ENCODE measurements at places on chromosomes 2 and 18.

DNA sequence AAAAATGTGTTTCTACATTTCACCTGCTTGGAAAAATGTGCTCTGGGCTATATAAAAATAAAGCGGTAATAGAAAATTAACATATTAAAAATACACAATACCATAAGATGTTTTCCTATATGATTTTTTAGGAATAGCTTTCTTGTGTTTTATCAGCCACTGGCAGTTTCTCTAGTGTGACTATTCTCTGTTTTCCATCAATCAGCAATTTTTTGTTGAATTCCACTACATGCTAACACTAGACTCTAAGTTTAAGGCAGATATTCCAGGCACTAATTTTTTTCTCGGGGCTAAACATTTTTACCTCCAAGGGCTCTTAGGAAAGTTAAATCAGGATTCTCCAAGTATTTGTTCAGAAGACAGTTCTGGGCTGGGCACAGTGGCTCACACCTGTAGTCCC lies 140.5 kb downstream of the SPHKAP start:
- no peak for DNase-seq

DNA sequence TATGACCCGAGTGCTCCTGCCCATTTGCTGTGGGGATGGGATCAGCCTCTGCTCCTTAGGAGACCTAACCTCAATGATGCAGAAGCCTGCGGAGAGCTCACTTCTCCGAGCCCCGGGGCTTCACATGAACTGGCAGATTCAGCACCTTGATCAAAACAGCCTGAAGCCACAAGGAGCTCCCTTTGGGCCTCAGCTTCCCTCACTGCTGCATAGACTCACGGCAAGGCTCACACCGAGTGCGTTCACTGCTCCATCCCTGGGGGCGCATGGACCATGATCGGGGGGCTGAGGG lies 33.0 kb downstream of the CRACDL start:
- DNase-seq: no peak

- no peak for DNase-seq
Observed at GRCh38 chr18:7579176-7579917, 12.2 kb downstream of the PTPRM start.

GRCh38 chr2:34239511-34239910 lies 640.4 kb upstream of the FAM98A start:
- DNase-seq: no peak

DNA sequence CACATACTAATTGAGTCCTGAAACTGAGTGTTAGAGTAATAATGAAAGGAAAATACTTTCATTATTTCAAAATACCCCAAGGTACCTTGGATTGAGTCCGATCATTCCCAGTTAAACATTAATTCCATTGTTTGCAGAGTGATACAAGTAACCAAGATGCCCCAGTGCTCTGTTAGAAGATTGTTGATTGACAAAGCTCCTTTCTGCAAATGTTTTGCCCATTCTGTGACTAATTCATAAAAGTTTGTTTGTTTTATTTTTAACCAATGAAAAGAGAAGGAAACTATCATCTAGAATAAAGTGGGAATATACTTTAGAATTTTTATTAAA lies 124.0 kb downstream of the GULP1 start:
- no peak for DNase-seq

DNA sequence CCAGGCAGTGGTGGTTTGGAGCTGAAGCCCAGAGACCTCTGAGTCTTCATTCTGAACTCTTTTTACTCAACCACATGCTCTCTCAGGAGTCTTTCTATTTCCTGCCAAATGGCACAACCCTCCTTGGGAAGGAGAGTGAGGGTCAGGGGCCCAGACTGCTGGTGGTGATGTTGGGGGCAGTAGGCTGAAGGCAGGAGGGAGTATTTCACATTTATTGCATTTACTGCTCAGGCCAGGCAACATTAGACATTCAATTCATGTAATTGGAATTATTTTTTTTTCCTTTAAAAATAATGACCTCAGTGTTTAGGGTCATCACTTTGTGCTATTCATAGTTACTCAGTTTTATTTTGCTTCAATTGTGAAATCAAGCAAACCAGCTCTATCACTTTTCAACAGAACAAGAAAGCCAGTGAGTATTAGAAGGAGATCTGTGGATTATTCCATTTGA lies 311.3 kb upstream of the NT5C1B start:
- DNase-seq: peak; percentile 49

- no peak for DNase-seq
Observed at GRCh38 chr2:238943338-238944067, 95.6 kb downstream of the TWIST2 start.

All from right cardiac atrium (tissue), 5 donors.